ENCODE measurements at places on chromosomes 3 and 15.

GRCh38 chr3:64687781-64688604 lies at the start of gene ADAMTS9:
TSS of gene ADAMTS9 (minus strand) at chr3:64688000. CDS start at chr3:64687657, 343 bp downstream.
- no peak for DNase-seq

GRCh38 chr3:183560607-183561006 lies 5.1 kb upstream of the KLHL6 start:
- no peak for DNase-seq

DNA sequence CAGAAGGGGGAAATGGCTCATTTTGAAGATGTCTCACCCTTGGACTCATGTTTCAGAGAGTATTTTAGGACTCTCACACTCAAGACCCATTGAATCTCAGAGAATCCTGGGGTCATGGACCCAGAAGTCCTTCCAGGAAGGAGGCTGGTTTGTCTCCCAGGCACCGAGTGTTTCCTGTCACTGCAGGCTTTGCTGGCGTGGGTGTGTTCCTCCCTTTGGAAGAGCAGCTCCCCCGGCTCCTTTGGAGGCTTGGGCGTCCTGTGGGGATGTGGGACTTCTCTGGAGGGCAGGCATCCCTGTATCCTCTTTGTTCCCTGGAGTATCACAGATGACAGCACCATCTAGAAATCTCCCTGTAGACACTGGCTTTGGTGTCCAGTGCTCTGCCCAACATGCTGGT lies 40.0 kb downstream of the DNAH1 start:
- no peak for DNase-seq

DNA sequence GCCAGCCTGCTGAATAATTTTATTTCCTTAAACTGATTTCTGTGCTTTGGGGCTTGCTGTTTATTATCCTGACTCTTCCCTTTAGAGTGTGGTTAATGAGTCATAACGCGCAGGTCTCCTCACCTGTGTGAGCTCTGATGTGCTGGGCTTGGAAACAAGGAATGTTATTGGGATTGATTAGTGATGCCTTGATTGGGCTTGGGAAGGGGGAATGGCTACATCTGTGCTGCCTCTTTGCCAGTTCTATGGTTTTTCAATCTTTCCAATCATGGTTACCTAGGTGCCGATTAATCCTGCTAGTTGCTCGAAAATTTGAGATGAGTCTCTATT lies 161.0 kb downstream of the THSD4 start:
- no peak for DNase-seq

- no peak for DNase-seq
These were observed 53.0 kb upstream of the GSK3B start for GRCh38 chr3:120147072-120147871.

DNA sequence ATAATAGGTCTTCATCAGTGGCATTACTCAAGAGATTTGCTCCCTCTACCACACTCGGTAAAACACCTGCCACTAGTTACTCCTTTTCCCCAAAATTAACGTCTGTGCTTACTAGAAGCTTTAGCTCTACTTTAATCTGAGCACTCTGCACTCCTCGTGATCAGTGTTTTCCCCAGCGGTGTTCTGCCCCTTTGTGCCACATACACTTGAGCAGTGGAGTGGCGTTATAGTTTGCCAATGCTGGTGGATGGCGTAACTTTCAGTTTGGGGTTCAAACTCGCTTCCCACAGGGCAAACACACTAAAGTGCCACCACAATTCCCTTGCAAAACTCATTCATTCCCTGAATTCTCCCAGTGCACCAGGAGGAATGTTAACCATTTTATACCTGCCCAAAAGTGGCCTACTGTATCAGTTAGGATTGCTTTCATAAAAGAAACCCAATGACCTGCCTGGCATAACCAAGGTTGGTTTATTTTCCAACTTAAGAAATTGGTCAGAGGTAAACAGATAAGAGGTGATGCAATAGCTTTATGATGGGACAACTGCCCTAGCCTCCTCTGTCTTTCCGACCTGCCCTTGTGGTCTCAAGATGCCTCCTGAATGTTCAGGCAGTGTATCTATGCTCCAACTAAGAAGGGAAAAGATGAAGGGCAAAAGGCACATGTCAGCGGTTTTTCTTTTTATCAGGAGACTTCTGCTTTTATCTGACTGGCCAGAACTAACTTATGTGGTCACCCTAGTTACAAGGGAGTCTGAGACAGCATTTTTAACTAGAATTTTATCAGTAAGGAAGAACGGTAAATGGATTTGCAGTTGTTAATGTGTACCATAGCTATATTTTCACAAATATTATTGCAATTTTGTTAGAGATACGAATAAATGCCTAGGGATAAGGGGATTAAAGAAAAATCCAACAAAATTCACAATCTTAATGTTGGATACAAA lies 83.9 kb downstream of the FSIP1 start:
- DNase-seq: no peak

DNA sequence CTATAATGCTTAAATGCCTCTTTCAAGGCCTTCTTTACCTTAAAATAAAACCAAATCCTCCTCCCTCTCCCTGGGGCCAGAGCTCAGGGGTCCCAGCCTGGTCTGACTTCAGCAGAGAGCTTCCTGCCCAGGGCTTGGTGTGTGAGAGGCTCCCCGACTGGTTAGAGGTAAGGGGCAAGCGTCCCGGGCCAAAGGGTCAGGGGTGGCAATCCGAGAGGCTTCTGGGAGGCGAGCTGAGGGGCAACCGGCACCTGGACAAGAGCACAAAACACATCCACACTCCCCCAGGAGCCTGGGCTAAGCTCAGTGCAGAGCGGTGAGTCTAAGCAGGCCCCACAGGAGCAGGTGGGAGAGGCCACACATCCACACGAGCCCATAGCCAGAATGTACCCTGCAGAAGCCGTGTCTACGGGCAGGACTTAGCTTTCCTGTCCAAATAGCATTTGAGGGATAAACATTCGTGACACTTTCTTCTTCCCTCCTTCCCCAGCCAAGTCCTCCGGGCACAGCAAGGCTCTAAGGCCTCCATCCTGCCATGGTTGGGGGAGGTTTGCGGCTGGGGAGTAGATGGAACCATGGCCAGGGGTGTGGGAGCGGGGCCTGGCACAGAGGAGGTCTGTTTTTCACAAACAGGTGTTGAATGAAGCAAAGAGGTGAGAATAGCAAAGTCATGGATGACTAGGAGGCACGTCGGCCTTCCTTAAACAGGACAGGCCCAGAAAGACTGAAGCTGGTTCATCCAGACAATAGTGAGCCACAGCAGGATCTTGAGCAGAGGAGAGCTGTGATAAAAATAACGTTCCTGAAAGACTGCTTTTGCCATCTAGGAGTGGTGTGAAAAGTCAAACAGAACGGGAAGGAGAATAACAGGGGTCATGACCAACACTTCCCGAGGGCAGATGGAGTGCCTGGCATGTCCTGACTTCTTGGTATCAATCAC lies 98.7 kb upstream of the IQSEC1 start:
- DNase-seq: no peak

- no peak for DNase-seq
These were observed 141.6 kb upstream of the MEF2A start for GRCh38 chr15:99424131-99424571.

GRCh38 chr3:55309336-55309735 lies 177.8 kb downstream of the WNT5A start:
- no peak for DNase-seq

Data from SIG-M5 (cell line).